ENCODE measurements at places on chromosomes 3 and 15. TPM values are rescaled to one million over a fixed set of nuclear protein-coding genes. Genes with fewer than 3 reads are reported as not detected.

GRCh38 chr15:48992545-48992944 is 28.8 kb upstream of the SHC4 start:
- DNase-seq, result no peak

GRCh38 chr3:24483873-24484272 is 10.8 kb downstream of the THRB start:
- no peak for DNase-seq

BMF gene
- total RNA-seq, result 48.1 TPM

GRCh38 chr3:43294975-43295374 is 8.6 kb downstream of the SNRK start:
- no peak for DNase-seq

- DNase-seq, result no peak
These were observed 33.3 kb downstream of the GLB1 start for GRCh38 chr3:33063651-33064051.

All from glomerular endothelial cell (primary cell).